Progenitor cell of endocrine pancreas (in vitro differentiated cells): ENCODE measurements at places on chromosomes 16 and 17. TPM values are rescaled to one million over a fixed set of nuclear protein-coding genes. Genes with fewer than 3 reads are reported as not detected.

The KIFC3 gene
- 27.6 and 34.5 TPM in 2 replicates for total RNA-seq

The FN3K gene
- 40.4 and 40.6 TPM in 2 replicates for total RNA-seq

The SGCA gene
- not detected in 2 replicates for total RNA-seq

- DNase-seq = no peak
Measured at GRCh38 chr16:73955702-73956101, 340.9 kb upstream of the PSMD7 start.

- DNase-seq = no peak
Measured at GRCh38 chr17:2222901-2223616, 80.5 kb downstream of the SMG6 start.
